ENCODE measurements at places on chromosomes 6 and 20.

DNA sequence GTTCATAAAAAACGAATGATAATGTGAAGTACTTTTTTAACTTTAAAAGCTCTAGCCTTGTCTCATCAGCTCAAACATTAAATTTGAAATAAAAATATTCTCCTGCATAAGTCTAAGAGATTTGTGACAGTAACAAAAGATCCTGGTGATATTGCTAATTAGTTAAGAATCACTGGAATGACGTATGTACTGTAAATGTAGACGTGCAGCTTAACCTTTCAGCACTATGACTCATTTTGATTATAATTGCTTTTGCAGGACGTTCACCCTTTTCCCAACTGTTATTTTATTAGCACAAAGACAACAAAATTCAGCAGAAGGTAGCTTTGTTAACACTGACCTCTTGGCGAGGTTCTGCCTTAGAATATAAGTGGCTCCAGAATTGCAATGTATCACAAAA is 68.6 kb downstream of the TENT5A start:
- DNase-seq: no peak

DNA sequence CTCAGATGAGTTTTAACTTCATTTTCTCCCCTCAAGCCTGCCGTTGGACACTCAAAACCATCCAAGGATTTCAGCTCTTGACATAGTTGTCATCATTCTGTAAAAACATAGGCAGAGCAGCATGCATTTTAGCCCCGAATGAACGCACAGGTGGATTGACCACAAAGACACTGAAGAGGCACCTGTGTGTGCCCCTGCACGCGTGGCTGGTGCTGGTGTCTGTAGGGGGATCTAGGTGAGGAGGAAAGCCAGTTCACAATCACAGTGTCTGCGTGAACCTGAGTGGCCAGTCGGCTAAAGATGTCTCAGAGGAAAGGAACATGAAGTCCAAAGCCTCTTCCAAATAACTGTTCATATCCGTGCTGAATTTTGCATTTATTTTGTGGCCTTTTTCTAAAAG is 309.2 kb downstream of the QKI start:
- no peak for DNase-seq

DNA sequence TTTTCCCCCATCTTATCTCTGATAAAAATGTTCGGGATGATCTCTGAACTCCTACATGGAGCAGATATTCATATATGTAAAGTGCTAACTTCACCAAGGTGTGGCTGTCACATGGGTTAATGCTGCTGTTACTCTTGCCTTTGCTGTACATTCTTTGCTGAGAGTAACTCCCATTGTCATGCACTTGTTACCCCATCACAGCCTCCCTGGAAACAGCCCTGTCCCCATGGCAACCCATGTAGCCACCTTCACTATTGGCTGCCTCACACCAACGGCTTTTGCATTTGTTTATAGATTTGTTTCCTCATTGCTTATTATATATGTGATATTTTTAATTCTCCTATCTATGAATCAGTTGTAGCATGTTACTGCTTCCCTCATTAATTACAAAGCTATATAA is 17.3 kb upstream of the IBTK start:
- no peak for DNase-seq

- no peak for DNase-seq
Observed at GRCh38 chr20:42082611-42083010, 464.4 kb upstream of the CHD6 start.

DNA sequence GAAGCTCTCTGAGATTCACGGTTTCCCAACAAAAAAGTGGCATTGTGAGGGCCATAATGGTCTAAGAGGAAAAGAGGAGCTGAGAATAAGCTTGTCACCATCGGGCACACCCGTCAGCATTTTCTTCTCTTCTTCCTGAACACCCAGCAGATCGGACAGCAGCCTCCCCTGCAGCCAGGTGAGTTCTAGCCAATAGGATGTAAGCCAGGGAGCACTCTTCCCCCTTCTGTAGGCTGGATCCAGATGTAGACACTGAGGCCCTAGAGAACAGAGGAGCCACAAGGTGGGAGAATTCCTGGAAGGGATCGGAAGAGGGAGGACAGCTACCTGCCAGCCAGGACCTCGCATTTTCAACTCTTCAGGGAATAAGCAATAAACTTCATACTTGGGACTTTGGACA is 228.0 kb downstream of the SYNDIG1 start:
- no peak for DNase-seq

DNA sequence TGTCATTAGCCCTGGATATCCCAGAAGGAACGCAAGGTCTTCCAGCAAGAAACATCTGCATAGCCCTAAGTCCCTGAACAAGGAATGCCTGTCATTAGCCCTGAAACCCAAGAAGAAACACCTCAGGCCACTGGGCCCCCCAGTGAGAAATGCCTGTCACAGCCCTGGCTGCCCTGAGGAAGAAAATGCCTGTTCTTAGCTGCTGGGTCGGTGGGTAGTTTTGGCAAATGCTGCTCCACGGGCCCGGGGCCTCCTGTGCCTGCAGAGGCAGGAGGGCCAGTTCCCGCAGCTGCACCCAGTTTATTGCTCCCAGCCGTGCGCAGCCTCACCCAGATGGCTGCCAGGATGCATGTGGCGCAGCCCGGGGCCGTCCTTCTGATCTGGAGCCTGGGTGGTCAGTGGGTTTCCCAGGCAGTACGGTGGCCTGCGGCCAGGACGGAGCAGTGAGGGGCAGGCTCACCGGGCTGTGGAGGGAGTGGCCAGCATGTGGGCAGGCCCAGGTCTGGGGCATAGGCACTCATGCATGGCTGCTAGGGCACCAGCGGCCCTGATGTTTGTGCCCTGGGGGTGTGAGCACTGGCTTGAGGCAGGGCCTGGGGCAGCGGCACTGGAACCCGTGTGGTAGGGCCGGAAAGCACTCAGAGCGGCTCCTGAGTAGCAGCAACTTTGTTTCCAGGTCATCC is 219.0 kb downstream of the ERMARD start:
- no peak for DNase-seq

DNA sequence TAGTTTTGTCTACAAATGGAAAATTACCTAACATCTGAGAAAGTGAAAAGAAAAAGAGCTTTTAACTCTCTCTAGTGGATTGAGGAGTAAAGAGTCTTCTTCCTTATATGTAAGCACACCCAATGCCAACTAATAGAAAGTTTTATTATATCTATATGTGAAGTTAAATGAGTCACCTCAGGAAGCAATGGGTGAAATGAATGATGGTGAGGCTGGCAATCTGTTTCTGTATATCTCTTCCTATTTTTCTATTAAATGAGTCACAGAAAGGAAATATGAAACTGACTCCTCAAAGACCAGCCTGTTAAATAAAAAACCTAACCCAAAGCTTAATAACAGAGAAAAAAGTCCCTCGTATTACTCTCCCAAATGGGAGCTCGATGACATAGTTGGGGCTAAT is 71.3 kb downstream of the OTOR start:
- no peak for DNase-seq

GRCh38 chr6:99790679-99791078 is 184.0 kb downstream of the PRDM13 start:
- DNase-seq: no peak

DNA sequence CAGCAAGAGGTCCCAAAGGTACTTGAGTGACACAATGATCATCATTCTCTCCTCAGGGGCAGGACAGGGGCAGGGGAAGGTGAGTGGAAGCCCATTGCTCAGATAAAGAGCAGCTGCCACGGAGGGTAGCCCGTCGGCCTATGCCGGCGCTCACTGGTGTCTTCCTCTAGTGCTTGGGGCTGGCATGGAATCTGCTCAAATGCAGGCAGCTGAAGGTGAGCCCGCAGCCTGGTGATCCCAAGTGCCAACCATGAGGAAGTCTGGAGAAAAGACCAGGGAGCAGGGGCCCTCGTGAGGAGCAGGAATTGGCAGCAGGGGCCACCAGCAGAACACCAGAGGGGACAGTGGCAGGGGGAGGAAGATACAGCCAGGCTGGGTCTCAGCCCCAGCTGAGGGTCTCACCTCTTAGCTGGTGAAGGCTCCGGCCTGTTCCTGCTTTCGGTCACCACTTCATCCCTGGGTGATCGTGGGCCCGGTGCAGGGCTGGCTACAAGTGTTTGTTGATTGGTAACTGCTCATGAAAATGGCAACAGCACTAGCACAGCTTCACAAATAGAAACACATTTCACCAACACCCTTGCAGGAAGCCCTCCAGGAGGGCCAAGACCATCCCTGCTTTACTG is 24.7 kb downstream of the RBCK1 start:
- DNase-seq: no peak

GRCh38 chr6:7184502-7184901 is 76.7 kb downstream of the RREB1 start:
- no peak for DNase-seq

DNA sequence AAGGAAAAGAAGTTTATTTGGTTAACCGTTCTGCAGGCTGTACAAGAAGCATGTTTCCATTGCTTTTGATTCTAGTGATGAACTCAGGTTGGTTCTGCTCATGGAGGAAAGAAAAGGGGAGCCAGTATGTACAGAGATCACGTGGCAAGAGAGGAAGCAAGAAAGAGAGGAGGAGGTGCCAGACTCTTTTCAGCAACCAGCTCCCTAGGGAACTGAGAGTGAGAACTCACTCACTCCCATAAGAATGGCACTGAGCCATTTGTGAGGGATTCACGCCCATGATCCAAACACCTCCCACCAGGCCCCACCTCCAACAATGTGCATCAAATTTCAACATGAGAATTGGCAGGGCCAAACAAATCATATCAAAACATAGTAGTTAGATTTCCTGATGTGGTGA is 649.1 kb downstream of the EPM2A start:
- no peak for DNase-seq

DNA sequence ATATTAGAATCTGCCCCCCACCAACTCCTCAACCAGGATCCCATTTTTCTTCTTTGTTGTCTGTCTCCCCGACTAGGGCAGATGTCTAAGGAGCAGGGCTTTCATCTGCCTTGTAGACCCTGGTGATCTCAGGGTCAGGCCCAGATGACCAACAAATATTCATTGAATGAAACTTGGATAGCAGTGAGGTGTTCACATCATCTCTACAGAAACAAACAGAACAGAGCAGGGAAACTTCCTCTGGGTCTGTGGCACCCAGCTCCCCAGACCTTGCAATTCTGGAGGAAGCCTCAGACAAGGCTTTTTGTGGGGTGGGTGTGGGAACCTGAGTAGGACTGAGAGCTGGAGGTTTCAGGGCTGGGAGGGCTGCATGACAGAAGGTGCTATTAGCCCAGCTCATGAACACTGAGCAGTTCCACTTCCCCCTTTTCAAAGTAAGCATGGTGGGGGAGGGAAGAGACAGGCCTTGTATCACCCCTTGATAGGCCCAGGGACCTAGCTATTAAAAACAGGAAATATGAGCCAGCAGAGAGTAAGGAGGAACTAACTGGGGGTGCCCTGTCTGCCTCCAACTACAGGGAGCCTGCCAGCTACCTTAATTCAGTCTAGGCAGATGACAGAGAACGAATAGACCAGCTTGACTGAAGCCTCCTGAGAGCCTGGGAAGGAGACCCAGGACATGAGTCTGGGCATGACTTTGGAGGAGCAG is 37.3 kb upstream of the TOP1 start:
- peak; percentile 50 for DNase-seq

DNA sequence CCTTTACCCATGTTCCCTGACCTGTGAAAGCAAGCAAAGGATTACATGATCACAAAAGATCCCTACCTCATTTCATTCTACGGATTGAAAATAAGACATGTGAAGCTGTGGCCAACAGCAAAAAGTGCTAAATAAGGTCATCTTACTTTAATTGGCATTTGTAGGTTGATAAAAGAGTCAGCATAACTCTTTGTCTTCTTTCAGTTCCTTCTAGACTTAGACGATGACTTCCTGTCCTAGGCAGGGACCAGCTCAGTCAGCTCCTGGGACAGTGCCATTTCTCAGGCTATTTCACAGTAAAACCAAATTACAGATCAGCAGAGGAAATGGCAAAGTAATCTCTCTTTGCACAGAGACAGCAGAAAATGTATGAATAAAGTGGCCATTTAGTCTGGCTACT is 480.7 kb downstream of the RFPL4B start:
- no peak for DNase-seq

DNA sequence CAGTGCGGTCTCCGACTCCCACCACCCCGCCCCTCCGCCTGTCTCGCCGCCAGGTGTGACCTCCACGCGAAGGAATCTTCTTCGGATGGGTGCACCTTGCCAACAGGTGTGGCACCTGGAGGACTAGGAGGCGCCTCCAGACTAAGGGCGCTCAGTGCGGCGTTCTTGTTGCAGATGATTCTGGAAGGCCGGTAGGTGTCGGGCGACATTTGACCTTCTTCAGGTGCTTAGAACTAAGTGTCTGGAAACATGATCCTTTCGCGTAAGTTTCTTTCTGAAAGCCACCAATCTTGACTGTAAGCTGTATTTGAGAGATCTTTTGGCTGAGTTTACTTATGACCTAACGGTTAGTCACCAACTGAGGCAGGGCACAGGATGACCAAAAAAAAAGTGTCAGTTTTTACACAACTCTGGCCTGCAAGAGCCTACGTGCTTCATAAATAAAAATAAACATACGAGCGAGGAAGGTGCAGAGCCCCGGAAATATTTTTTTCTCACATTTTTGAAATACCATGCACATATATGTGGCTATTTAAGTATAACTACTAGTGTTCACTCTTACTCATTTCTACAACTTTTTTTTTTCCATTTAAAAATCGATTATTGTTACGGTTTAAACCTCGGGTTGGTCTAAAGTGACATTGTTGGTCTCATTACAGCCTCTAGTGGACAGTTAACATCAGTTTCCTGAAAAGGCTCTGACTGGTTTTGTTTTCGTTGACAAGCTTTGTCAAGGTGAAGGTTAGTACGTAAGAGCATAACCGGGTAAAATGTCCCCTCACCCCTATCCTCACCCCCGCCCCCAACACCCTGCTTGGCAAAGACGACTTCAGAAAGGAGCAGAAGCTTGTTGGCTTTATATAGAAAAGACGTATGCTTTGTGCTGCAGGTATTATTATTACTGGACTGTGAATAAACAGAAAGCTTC is 1.6 kb upstream of the ATXN1 start:
- peak; percentile 46 for DNase-seq

GRCh38 chr6:158807515-158808441 is 11.4 kb downstream of the EZR start:
- DNase-seq: no peak

GRCh38 chr6:25192590-25193459 is 86.3 kb upstream of the CARMIL1 start:
- no peak for DNase-seq

DNA sequence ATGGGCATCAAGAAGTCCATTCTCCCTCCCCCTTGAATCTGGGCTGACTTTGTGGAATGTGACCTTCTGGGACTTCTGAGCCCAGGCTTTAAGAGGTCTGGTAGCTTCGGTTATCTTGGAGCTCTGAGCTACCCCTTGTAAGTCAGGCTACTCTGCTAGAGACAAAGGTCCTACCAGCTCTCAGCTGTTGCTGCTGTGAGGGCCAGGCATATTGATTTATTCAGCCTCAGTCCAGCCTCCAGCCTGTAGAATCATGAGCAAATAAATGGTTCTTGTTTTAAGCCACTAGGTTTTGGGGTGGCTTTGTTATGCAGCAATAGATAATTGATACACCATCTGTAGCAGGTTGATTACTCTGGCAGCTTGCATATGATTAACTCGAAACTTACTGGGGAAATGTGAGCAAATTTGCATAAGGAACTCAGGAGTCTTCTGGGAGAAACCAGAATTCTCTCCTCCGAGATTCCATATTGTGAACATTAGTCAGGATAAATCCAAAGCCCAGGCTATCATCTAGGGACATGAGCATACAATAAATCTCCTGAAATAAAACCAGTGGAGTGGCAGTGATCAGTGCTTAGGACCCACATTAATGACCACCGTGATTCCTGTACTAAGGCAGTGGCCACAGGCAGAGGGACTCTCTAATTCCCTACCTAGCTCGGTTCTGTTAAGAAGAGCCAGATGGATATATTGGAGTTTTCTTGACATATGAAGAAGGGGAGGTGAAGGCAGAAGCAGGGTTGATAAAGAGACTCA is 336.1 kb downstream of the CDC5L start:
- DNase-seq: no peak

- DNase-seq: no peak
Observed at GRCh38 chr6:24607310-24608105, 38.5 kb downstream of the KIAA0319 start.

All from T-helper 2 cell (primary cell).